Activated T-helper 2 cell treated with anti-CD3 and anti-CD28 coated beads, Interferon-gamma antibody, Interleukin-2, Interleukin-4, amounts not matched to agents 10 μg/mL and 5 μg/mL and 100 μg/mL, durations not matched to agents 14 hours and 24 hours and 36 hours (primary cell): ENCODE measurements at places on chromosomes 6 and 20. TPM values are rescaled to one million over a fixed set of nuclear protein-coding genes. Genes with fewer than 3 reads are reported as not detected.

DNA sequence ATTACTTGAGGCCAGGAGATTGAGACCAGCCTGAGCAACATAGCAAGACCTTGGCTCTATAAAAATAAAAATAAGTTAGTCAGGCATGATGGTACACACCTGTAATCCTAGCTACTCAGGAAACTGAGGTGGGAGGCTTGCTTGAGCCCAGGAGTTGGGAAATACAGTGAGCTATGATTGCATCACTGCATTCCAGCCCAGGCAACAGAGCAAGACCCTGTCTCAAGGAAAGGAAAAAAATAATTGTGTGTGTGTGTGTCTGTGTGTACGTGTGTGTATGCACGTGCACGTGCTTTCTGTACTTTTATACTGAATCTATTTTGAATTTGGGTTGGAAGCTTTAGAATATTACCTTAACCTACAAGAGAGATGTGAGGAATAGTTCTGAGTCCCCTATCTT is 58.9 kb downstream of the KIZ start:
- no peaks in the 10 kb centered on the region for H3K4me1 ChIP-seq
- H3K27me3 ChIP-seq = no peaks in the 10 kb centered on the region
- H3K4me3 ChIP-seq = no peak overlapping the region
- no peaks in the 10 kb centered on the region for H3K36me3 ChIP-seq
- DNase-seq = no peak

DNA sequence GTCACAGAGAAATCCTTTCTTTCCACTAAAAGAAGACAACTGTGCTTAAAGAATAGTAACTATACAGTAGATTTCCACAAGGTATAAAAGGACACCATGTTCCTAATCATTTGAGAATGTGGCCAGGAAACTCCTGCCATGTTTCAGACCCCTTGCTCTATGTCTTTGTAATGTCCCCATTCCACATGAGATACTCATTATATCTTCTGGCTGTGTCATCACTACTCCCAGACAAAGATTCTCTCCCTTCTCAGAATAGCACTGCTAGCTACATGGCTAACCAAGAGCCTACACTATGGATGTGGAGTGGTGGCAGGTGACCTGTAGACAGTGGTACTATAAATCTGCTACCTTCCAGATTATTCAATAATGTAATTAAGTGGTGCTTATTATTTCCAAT is 218.1 kb upstream of the MCHR2 start:
- H3K36me3 ChIP-seq = no peaks in the 10 kb centered on the region
- DNase-seq = no peak
- H3K27me3 ChIP-seq = peaks cover 14% of the 10 kb centered on the region
- H3K4me1 ChIP-seq = no peaks in the 10 kb centered on the region

IMPG1 gene
- total RNA-seq = not detected in 2 replicates

BPIFB1 gene
- total RNA-seq = not detected in 2 replicates

GDAP1L1 gene
- total RNA-seq = not detected in 2 replicates
